Progenitor cell of endocrine pancreas (in vitro differentiated cells): ENCODE measurements at places on chromosomes 16 and 17.

GRCh38 chr16:5166486-5166885, 68.9 kb upstream of the EEF2KMT start:
- DNase-seq = no peak

GRCh38 chr17:14334276-14334840, 33.5 kb downstream of the HS3ST3B1 start:
- DNase-seq = no peak

DNA sequence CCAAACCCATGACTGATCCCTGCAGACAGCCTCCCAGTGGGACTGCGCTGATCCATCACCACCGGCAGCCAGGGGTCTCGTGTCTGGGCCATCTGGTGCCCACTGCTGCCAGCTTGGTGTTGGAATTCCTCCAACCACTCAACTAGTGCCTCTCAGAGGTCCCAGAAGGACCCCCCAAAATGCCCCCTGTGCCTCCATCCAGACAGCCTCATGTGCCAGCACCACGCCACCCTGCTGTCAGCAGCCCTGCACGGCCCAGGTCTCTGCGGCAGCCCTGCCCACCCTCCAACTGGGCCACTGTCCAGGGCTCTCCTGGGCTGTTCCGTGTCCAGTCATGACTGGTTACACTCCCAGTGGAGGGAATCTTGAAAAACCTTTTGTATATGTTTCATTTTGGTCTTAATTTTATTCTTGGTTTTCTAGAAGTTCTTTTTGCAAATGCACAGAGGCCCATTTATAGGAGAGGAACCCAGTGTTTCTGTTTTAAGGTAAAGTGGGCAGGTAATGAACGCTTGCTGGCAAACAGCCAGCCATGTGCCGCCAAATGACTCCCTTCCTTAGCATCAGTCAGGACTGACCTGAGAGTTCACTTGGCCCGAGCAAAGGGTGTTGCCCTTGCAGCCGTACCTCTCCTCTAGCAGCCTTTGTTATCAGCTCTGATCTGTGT, 34.6 kb downstream of the GRIN2C start:
- no peak for DNase-seq

DNA sequence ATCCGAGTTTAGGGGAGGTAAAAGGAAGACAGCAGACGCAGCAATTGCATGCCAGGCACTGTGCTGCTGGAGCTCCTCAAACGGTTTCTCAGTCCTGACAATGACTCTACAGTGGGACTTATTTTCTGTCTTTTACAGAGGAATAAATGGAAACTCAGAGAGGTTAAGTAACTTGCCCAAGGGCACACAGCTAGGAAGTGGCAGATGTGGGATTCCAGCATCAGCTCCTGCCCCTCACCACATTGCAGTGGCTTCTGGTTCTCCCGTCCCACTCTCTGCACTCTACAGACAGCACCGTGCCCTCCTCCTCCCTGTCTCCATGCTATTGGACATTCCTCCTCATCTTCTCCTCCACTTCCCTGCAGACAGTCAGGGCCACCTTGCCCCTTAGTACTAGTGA, 74.2 kb upstream of the KSR1 start:
- DNase-seq = no peak

GRCh38 chr17:35747540-35748017, 5.5 kb downstream of the GAS2L2 start:
- DNase-seq = peak; percentile 63

DNA sequence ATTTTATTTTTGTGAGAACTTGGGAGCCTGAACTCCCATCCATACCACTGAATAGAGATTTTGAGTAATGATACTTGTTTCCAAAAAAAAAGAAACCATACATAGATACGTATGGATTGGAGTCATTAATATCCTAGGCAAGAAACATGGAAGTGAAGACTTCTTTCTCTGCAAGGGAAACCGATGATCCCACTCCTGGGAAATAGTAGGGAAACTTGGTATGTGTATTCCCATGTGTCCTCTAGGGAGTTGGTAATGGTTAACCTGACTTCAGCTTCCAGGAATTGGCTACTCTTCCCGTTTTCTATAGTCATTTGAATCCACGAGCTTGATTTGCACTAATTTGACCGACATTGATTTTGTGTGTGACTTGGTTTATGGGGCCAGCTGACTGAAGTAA, 5.4 kb downstream of the FUS start:
- no peak for DNase-seq

DNA sequence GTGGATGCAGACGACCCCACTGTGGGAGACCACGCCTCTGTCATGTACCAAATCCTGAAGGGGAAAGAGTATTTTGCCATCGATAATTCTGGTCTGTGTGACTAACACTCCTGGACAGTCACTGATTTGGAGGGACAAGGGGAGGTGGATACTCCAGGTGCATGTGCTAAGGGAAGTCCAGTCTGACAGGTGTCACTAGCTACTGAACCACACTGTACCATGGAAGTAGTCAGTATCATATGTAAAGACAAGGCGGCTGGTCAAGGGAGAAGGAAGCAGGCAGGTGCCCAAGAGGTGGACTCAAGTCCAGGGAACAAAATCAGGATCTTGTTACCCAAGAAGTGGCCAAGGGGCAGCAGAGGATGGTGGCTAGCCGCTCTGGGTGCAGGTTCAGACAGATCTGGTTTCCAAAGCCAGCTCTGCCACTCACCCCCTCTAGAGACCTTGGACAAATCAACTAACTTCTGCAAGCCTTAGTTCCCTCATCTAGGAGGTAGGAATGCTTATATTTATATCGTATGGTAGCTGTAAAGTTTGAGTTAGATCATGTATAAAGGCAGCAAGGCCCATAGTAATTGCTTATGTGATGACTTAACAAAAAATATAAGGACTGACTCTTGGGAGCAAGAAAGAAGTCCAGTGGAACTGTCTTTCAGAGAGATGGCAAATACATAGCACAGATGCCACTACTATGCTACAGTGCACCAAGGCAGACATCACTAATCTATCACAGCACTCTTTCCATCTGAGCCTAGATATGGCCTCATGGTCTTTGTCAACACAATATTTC, 22.1 kb downstream of the CDH5 start:
- DNase-seq = no peak

DNA sequence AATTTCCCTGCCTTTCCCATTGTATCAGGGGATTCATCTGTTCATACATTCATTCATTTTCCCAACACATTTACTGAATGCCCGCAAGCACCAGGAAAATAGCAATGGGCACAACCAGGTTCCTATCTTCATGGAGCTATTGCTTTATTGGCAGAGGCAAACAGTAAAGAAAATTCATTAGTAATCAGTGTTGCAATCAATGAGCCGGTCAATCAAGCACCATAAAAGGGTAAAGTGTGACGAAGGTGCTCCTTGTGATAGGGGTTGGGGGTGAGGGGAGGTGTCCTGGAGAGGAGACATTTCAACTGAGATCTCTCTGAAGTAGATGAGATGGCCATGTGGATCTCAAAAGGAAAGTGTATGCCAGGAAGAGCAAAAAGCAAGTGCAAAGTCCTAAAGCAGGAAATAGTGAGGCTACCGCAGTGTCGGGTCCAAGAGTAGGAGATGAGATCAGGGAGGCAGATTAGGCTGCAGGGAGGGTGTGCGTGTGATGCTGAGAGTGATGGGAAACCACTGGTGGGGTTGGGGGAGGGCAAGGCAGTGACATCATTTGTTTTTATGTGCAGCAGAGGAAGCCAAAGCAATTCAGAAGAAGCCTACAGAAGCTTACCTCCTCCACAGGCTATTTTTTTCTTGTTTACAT, 28.4 kb downstream of the CDH13 start:
- DNase-seq = no peak

DNA sequence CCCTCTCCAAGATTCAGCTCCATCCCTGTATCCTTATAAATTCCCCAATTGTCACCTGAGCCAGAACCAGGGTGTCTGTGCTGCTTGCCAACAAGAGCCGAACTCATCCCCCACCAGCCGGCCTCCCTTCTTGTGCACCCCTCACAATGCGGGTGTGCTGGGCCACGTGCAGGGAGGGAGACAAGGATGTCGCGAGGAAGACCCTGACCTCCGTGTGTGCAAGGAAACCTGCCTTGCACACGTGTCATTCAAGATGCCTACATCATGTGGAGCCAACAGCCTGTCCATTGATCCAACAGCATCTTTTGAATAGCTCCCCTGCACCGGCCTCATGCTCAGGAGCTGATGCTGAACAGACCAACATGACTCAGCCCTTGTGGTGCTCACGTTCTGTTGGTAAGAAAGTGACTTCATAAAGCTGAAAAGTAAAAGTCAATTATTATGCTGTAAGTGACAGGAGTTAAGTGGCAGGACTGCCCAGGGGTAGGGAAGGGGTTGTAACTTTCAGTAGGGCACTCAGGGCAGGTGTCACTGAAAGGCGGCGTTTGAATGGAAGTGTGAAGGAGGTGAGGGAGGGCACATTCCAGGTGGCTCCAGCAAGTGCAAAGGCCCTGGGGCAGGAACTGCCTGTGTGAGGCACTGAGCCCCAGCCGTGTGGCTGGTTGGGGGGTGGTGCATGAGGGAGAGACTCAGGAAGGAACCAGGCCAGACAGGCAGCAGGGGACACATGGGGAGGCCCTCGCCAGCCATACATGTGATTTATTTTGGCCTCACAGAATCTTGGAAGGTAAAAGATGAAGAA, 302.2 kb downstream of the FOXL1 start:
- no peak for DNase-seq

- DNase-seq = no peak
Observed at GRCh38 chr17:64500487-64500859, 3.6 kb upstream of the POLG2 start.

DNA sequence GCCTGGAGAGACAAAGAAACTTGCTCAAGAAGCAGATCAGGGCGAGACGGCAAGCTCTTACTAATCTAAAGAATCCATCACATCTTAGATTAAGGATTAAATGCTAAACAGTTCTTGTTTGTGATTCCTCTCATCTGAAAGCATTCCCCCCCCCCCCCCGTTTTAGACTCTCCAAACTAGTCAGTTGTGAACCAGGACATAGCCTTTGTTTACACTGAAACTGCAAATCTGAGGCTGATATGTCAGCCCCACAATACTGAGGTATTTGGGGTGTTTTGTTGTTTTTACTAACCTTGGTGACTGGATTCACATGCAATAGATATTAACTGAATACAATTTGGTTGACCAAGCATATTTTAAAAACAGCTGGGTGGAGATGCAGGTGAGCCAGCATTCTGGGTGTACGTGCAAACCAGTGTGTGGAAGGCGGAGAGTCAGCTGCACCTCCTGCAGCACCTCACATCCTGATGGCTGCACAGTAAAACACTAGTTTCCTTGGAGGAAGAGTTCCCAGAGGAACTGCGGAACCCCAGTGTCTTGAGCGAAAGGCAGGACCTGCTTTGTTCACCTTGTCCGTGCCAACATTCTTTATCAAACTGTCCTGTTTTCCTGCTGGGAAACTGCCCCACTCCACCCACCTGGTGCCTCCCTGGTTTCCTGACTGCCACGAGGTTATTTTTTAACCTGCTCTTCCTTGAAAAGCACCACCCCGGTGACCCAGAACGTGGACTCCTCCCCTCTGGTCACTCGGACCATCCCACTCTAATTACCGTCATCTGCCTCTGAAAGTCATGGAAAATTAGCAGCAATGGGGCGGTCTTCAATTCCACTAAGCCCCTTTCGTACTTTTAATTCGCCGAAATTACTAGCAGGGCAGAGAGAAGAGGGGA, 1.2 kb upstream of the YPEL2 start:
- DNase-seq = peak; percentile 27

- no peak for DNase-seq
Observed at GRCh38 chr16:383326-384051, 1.7 kb upstream of the PGAP6 start.

DNA sequence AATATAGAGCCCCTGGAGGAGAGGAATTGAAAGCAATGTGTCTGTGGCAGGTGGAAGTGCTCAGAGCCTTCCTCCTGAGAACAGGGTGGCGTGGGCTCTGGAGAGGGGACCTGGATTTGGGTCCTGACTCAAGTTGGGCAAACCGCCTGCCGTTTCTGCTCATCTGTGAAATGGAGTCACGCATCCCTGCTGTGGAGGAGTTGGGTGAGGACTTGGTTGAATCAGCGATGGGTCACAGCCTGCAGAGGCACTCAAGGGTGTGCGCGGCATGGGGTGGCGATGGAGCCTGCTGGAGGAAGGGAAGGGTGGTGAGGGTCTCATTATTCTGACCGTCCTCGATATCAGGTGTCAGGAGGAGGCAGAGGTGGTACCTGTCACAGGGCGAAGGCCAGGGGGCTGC, 3.1 kb downstream of the ADAD2 start:
- no peak for DNase-seq
